Stimulated activated CD4-positive, alpha-beta T cell treated with anti-CD3 and anti-CD28 coated beads, Interleukin-4, amount 100 ng/mL, for 4 hours (primary cell): ENCODE measurements at places on chromosomes 2 and 18.

DNA sequence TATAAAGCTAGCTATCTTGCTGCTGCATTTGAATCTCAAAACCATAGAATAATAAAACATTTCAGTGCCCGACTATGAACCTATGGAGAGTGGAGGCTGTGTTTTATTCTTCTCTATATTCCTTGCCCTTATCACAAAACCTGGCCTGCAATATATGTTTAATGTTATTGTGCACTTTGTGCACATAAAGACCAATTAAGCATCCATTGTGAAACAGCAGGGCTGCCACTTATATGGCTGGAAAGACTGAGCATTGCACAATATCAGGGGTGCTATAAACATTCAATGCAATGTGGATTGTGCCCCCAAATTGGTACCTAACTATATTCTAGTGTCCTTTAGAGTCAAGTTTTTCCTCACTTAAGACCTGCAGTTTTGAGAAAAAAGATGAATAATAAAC, 83.2 kb downstream of the RDH14 start:
- no peak for DNase-seq

- no peak for DNase-seq
Observed at GRCh38 chr2:153770359-153770991, 101.2 kb upstream of the GALNT13 start.

DNA sequence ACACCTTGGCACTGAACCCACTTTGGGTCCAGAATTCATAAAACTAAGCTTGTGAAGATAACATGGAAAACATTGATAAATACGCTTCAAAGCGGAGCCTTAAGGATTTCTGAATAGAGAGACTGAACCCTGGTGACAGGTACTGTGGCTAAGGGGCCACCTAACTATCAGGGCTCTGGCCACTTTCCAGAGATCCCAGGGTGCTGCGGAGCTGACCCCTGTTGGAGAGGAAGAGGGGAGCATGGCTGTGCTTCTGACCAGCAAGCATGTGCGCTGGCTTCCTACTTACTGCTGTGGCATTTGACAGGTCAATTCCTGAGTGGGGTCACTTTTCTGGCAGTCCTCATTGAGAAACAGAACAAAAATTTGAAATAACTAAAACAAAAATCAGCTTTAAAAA, 228.3 kb downstream of the NAPG start:
- DNase-seq = no peak

DNA sequence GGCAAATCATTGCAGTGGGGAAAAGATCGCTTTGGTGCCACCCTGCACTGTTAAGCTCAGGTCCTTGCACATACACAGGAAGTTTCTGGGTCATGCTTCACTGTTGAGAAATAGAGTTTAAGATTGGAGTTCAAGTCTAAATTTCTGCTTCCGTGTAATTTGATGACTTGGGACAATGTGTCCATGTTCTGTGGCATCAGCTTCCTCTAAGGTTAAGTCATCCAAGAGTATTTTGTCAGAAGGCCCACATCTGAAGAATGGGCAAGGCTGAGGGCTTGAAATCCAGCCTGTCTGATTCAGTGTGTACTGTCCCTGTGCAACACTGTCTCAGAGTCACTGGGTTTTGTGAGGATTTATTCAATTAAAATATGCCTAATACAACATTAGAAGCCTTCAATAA, 880.7 kb downstream of the SUCLG1 start:
- no peak for DNase-seq

GRCh38 chr18:79624356-79625170, 55.0 kb upstream of the CTDP1 start:
- no peak for DNase-seq

GRCh38 chr2:84395820-84396219, 63.3 kb downstream of the SUCLG1 start:
- no peak for DNase-seq

DNA sequence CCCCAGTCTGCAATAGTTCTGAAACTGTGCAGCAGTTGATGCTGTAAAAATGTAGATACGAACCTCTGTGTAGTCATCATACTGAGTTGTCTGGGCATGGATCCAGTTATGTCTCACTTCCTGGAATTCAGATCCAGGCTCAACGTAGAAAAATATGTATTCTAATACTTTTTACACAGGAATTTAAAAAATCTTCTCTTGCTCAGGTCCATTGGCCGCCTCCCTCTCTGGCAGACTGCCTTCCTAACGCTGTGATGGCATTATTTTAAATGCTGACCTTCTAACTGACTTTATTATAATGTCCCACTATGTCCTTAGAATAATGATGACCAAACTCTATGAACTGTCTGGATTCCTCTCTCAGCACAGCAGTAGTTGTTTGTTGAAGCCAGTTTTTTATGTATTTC, 119.6 kb downstream of the FEZ2 start:
- DNase-seq = no peak

GRCh38 chr2:64937687-64938491, 51.3 kb upstream of the SLC1A4 start:
- DNase-seq = no peak
